A549 (cell line): ENCODE measurements at places on chromosomes 2 and 18.

DNA sequence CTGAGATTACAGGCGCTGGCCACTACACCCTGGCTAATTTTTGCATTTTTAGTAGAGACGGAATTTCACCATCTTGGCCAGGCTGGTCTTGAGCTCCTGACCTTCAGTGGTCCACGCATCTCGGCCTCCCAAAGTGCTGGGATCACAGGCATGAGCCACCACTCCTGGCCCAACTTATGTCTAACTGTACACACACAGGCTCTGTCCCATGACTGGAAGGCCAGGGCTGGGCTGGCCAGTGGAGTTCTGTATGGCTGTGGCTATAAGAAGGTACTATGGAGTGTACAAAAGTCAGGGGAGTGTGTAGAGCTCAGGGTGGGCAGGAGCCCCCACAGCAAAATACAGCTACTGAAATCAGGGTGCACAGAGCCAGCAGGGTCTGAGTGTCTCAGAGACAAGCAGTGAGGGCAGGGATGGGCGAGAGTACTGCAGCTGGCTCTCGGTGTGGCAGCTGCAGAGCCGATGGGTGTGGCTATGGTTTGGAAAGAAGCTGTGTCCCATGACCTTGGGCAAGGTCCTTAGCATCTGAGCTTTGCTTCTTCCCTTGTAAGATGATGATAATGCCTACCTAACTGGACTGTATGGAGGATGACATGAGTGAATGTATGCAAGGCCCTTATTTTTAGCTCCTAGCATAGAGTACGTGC is 10.4 kb upstream of the MSGN1 start:
- no peak for DNase-seq

GRCh38 chr18:70329071-70329470 is 40.2 kb downstream of the SOCS6 start:
- no peak for DNase-seq

- no peak for DNase-seq
Measured at GRCh38 chr18:77784759-77785379, 535.2 kb downstream of the GALR1 start.

- DNase-seq = no peak
Measured at GRCh38 chr2:155525199-155525598, 807.3 kb downstream of the NR4A2 start.
